ENCODE measurements at places on chromosomes 1 and 21.

GRCh38 chr1:228986093-228986904 lies 251.0 kb downstream of the RHOU start:
- DNase-seq: no peak

GRCh38 chr1:106680216-106680615 lies 376.3 kb upstream of the PRMT6 start:
- no peak for DNase-seq

GRCh38 chr1:182917378-182917777 lies 35.6 kb downstream of the SHCBP1L start:
- no peak for DNase-seq

- no peak for DNase-seq
Observed at GRCh38 chr1:226111883-226112261, 49.4 kb downstream of the H3-3A start.

GRCh38 chr1:174877208-174877673 lies 122.5 kb upstream of the CACYBP start:
- DNase-seq: no peak

GRCh38 chr1:234271243-234271606 lies 102.0 kb upstream of the COA6 start:
- DNase-seq: peak; percentile 64

DNA sequence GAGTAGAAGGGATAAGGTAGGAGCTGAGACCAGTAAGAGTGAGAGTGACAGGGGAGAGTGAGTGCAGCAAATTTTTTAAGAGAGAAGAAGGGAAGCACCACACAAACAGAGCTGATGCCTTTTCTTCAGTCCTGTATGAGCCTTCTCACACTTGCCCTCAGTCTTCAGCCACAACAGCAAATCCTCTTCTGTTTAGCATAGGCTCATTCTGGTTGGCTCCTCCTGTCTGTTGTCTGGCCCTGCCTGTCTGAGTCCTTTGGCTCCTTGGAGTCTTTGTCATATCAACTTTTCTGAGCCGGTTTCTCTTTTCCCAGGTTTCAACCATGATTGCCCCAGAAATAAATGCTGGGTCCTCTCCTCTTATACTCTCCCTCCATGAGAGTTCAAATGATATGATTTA lies 12.7 kb upstream of the CASQ1 start:
- no peak for DNase-seq

DNA sequence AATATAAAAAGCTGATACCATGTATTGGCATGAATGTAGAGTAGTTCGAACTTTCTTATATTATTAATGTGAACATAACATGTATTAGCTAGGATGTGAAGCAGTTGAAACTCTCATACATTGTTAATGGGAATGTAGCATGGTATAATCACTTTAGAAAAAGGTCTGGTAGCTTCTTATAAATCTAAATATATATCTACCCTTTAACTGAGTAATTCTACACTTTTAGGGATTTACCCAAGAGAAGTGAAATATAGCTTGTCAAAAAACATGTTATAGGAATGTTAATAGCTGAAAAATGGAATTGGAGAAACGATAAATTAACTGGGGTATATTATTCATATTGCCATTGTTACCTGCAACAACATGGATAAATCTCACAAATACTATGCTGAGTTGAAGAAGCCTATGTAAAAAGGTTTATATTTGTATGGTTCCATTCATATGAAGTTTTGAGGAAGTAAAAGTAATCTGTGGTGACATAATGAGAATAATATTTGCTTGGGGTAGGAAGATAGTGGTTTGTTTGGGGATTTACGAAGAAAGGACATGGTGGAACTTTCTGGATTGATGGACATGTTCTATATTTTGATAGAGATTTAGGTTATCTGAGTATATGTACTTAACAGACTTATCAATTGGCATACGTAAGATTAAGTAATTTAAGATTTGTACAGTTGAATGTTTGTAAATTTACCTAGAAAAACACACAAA lies 76.6 kb downstream of the MAST2 start:
- DNase-seq: no peak

GRCh38 chr1:14551386-14551785 lies 47.1 kb upstream of the KAZN start:
- DNase-seq: no peak

- DNase-seq: no peak
Observed at GRCh38 chr1:152582647-152583046, 2.3 kb upstream of the LCE3D start.

- no peak for DNase-seq
Observed at GRCh38 chr1:47527653-47528272, 89.9 kb downstream of the FOXD2 start.

GRCh38 chr1:231340328-231341013 lies 2.4 kb downstream of the SPRTN start:
- DNase-seq: no peak

Measured in GM18507 (cell line).